ENCODE measurements at places on chromosomes 1 and 21.

- no peak for DNase-seq
Measured at GRCh38 chr21:46594276-46594675, 10.6 kb downstream of the S100B start.

GRCh38 chr1:205578780-205579571, 52.8 kb downstream of the ELK4 start:
- DNase-seq, result peak; percentile 45

- DNase-seq, result no peak
Measured at GRCh38 chr1:152227310-152227928, 3.4 kb upstream of the HRNR start.

DNA sequence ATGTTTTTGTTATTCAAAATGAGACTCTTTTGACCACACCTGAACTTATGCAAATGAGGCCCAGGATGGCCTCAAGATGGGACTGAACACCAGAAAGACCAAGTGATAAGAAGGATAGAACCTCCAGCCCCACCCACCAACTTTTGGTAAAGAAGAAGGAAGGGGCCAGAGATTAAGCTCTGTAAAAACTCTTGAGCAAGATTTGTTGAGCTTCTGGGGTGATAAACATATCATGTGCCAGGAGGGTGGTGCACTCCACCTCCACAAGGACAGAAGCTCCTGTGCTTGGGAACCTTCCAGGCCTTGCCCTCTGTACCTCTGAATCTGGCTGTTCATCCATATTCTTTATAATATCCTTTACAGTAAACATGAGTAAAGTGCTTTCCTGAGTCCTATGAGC, 5.3 kb downstream of the RSPH1 start:
- no peak for DNase-seq

- DNase-seq, result no peak
Measured at GRCh38 chr1:184310157-184310819, 76.5 kb upstream of the C1orf21 start.

DNA sequence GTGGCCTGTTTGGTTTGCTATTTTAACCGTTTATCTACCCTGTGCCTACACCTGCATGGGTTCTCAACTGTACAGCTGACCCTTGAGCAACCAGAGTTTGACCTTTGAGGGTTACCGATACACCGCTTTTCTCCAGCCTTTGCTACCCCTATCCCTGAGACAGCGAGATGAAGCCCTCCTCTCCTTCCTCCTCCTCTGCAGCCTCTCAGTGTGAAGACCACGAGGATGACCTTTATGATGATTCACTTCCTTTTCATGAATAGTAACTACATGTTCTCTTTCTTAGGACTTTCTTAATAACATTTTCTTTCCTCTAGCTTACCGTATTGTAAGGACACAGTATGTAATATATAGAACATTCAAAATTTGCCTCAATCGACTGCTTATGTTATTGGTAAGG, 14.5 kb upstream of the RNF187 start:
- DNase-seq, result no peak

GRCh38 chr1:202692959-202693555, 17.2 kb downstream of the SYT2 start:
- no peak for DNase-seq

DNA sequence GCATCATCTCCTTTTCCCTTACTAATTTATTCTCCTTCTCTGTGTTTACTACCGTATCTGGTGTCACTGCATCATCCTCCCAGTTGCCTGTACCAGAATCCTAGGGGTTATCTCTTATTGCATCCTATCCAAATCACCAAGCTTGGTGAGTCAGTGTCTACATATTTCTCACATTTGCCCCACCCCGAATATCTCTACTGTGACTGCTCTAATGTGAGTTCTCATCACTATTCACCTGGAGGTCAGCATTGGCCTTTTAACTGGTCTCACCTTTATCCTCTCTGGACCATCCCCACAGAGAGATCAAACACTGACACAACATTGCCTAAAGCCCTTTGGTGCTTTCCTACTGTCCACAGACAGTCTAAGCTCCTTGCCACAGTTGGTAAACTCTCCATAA, 45.7 kb upstream of the ZNF648 start:
- DNase-seq, result no peak

GRCh38 chr1:9352377-9353134, 59.9 kb downstream of the SPSB1 start:
- DNase-seq, result peak; percentile 62

GRCh38 chr1:15736892-15737261, 819 bp downstream of the SLC25A34 start:
- no peak for DNase-seq

- no peak for DNase-seq
Measured at GRCh38 chr1:85465786-85466134, 801 bp upstream of the DDAH1 start.

GRCh38 chr1:109806733-109807400, 43.1 kb upstream of the EPS8L3 start:
- no peak for DNase-seq

GRCh38 chr1:44263568-44264450, 50.5 kb downstream of the DMAP1 start:
- no peak for DNase-seq

- DNase-seq, result no peak
Measured at GRCh38 chr1:46342084-46342656, 1.6 kb downstream of the NSUN4 start.

GRCh38 chr1:47724432-47724999, 272.7 kb downstream of the TRABD2B start:
- no peak for DNase-seq

- peak; percentile 81 for DNase-seq
Measured at GRCh38 chr1:181179987-181180365, 91.5 kb downstream of the IER5 start.

DNA sequence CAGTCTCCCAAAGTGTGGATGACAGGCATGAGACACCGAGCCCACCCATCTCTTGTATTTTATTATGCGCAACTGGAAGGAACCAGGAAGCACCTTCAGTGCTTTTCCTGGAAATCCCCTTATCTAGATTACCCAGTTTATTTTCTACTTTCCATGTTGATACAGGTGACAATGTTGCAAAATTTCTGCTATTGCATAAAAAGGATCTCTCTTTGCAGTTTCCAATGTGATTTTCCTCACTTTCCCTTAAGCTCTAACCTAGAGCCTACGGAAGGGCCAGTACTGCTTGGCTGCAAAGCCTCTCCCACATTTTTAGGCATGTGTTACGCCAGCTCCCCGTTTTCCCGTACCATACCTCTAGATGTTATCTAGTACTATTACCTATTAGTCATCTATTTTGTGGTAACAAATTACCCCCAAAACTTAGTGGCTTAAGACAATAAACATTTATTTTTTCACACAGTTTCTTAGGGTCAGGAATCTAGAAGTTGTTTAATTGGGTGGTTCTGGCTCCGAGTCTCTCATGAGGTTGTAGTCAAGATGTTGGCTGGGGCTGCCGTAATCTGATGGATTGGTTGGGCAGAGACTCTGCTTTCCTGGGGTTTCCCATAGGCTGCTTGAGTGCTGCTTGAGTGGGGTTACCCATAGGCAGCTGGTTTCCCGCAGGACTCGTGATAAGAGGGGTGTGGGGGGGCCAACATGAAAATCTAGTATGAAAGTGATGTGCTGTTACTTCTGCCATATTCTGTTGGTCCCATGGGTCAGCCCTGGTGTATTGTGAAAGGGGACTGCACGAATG, 131.5 kb upstream of the HNRNPU start:
- DNase-seq, result no peak

DNA sequence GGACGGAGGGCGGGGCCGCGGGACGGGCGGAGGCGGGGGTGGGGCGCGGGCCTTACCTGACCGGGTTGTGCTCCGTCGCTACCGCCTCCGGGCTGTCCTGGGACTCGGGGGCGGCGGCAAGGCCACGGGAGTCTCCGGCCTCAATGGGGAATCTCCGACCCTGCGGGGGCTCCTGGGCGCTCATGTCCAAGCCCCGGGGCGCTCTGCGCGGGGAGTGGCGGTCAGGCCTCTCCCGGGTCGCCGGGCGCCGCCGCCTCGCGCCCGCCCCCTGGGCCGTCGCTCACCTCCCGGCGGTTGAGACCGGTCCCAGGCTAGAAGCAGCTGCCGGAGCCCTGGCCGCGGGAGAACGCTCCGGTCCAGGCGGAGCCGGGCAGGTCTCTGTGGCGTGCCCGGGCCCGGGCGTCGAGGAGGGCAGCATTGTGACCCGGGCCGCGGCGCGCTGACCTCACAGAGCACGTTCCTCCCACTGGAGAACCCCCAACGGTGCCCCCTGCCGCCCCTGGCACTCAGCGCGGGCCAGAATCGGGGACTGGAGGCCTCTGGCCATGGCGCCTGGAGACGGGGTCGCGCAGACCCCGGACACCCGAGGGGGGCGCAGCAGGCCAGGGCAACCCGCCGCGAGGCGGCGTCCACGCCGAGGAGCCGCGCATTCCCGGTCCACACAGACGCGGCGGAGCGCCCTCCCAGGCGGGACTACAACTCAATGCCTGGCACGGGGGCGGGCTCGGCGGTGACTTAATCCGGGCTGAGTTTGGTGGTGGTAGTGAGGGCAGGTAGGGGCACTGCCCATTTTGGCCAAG, 411 bp downstream of the FAM229A start:
- DNase-seq, result no peak

DNA sequence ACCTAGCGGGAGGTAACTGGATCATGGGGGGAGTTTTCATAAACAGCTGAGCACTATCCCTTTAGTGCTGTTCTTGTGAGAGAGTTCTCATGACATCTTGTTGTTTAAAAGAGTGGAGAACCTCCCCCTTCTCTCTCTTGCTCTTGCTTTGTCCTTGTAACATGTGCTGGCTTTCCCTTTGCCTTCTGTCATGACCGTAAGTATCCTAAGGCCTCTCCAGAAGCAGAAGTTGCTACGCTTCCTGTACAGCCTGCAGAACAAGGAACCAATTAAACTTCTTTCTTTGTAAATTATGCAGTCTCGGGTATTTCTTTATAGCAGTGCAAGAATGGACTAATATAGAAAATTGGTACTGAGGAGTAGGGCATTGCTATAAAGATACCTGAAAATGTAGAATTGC, 515.6 kb downstream of the NEGR1 start:
- no peak for DNase-seq

- DNase-seq, result no peak
Measured at GRCh38 chr1:150876119-150876454, 312 bp downstream of the ARNT start.

All from NCI-H187 treated with DMSO at 0.1 percent for 48 hours (cell line).